Gastroesophageal sphincter (tissue), 4 donors: ENCODE measurements at places on chromosomes 5 and 9.

- ATAC-seq, result no peak
- H3K27ac ChIP-seq, result no peak overlapping the region
- H3K4me1 ChIP-seq, result peaks cover 11% of the 10 kb centered on the region
Observed at GRCh38 chr9:134275375-134275774, 50.9 kb upstream of the RXRA start.

GRCh38 chr9:128117613-128118471, 9.7 kb downstream of the PTGES2 start:
- ATAC-seq, result peak; percentile 66
- H3K4me1 ChIP-seq, result peaks cover 12% of the 10 kb centered on the region
- no peaks in the 10 kb centered on the region for H3K27me3 ChIP-seq
- H3K36me3 ChIP-seq, result peaks cover 56% of the 10 kb centered on the region

- H3K27ac ChIP-seq, result no peak overlapping the region
- H3K4me3 ChIP-seq, result no peak overlapping the region
- H3K27me3 ChIP-seq, result no peaks in the 10 kb centered on the region
- no peaks in the 10 kb centered on the region for H3K36me3 ChIP-seq
- H3K4me1 ChIP-seq, result no peaks in the 10 kb centered on the region
Observed at GRCh38 chr5:159339460-159339859, 9.2 kb upstream of the IL12B start.

GRCh38 chr9:123268465-123269259, at the start of gene STRBP:
Gene STRBP, minus strand, starts transcription at chr9:123268586. Its CDS starts 84,452 bp downstream, at chr9:123184134.
- peaks cover 9% of the 10 kb centered on the region for H3K4me1 ChIP-seq
- H3K27ac ChIP-seq, result peak within 1 kb of the TSS; percentile 80
- no peaks in the 10 kb centered on the region for H3K36me3 ChIP-seq
- H3K27me3 ChIP-seq, result no peaks in the 10 kb centered on the region

- no peaks in the 10 kb centered on the region for H3K4me1 ChIP-seq
- no peak overlapping the region for H3K4me3 ChIP-seq
- peaks cover 10% of the 10 kb centered on the region for H3K36me3 ChIP-seq
- H3K27ac ChIP-seq, result no peak overlapping the region
Observed at GRCh38 chr9:111423389-111423788, 60.8 kb downstream of the ECPAS start.

GRCh38 chr5:149611326-149611725, 30.0 kb downstream of the ARHGEF37 start:
- no peaks in the 10 kb centered on the region for H3K4me1 ChIP-seq
- H3K27ac ChIP-seq, result no peak overlapping the region
- no peak overlapping the region for H3K4me3 ChIP-seq
- no peaks in the 10 kb centered on the region for H3K27me3 ChIP-seq
- ATAC-seq, result no peak

- H3K4me1 ChIP-seq, result no peaks in the 10 kb centered on the region
- no peaks in the 10 kb centered on the region for H3K36me3 ChIP-seq
- H3K4me3 ChIP-seq, result no peak overlapping the region
Observed at GRCh38 chr5:39946356-39947045, 521.7 kb upstream of the DAB2 start.

GRCh38 chr5:44770780-44771717, 37.7 kb upstream of the MRPS30 start:
- no peak overlapping the region for H3K4me3 ChIP-seq
- H3K27ac ChIP-seq, result no peak overlapping the region
- peak; percentile 25 for ATAC-seq
- no peaks in the 10 kb centered on the region for H3K27me3 ChIP-seq

DNA sequence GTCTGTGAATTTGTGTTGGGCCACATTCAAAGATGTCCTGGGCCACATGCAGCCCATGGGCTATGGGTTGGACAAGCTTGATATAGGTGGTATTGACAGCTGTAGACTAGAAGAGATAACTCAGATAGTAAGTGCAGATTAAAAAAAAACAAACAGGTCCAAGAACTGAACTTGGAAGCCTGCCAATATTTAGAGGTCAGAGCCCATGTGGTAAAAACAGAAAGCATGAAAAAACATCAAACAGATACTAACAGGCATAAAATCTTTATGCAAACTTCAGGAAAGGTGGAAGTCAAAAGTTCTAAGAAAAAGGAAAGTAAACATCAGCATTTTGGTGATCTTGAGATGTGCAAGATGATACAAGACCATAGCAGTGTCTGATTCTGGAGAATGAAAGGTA, 155.1 kb upstream of the NR4A3 start:
- no peaks in the 10 kb centered on the region for H3K36me3 ChIP-seq
- H3K4me3 ChIP-seq, result no peak overlapping the region
- no peak overlapping the region for H3K27ac ChIP-seq
- ATAC-seq, result no peak
- H3K27me3 ChIP-seq, result no peaks in the 10 kb centered on the region
- H3K4me1 ChIP-seq, result no peaks in the 10 kb centered on the region

- no peaks in the 10 kb centered on the region for H3K4me1 ChIP-seq
- ATAC-seq, result no peak
- no peaks in the 10 kb centered on the region for H3K36me3 ChIP-seq
- H3K27me3 ChIP-seq, result no peaks in the 10 kb centered on the region
Observed at GRCh38 chr5:154999865-155000264, 13.7 kb upstream of the KIF4B start.

GRCh38 chr5:123512611-123513461, 859 bp downstream of the CSNK1G3 start:
- ATAC-seq, result peak; percentile 5
- H3K4me3 ChIP-seq, result peak overlapping the region; percentile 85
- H3K27me3 ChIP-seq, result no peaks in the 10 kb centered on the region
- H3K27ac ChIP-seq, result peak overlapping the region; percentile 85

- H3K4me1 ChIP-seq, result no peaks in the 10 kb centered on the region
- H3K36me3 ChIP-seq, result peaks cover 38% of the 10 kb centered on the region
Observed at GRCh38 chr5:42798284-42799240, 13.1 kb downstream of the SELENOP start.
